ENCODE measurements at places on chromosomes 1 and 21. TPM values are rescaled to one million over a fixed set of nuclear protein-coding genes. Genes with fewer than 3 reads are reported as not detected.
A peak's percentile ranks its signal among the peaks of the same experiment; 100 is the strongest.

The WRAP73 gene
- 15.6 TPM for polyA plus RNA-seq

The LDLRAD1 gene
- polyA plus RNA-seq, result 0.51 TPM

The TMCO2 gene
- not detected for polyA plus RNA-seq

The EFNA1 gene
- 96.1 TPM for polyA plus RNA-seq

The GSTM1 gene
- 1.1 TPM for polyA plus RNA-seq

The RIMS3 gene
- polyA plus RNA-seq, result 6.9 TPM

The SPRR1B gene
- not detected for polyA plus RNA-seq

The OLIG2 gene
- polyA plus RNA-seq, result not detected

The OPTC gene
- not detected for polyA plus RNA-seq

The ATP1A4 gene
- polyA plus RNA-seq, result 0.27 TPM

DNA sequence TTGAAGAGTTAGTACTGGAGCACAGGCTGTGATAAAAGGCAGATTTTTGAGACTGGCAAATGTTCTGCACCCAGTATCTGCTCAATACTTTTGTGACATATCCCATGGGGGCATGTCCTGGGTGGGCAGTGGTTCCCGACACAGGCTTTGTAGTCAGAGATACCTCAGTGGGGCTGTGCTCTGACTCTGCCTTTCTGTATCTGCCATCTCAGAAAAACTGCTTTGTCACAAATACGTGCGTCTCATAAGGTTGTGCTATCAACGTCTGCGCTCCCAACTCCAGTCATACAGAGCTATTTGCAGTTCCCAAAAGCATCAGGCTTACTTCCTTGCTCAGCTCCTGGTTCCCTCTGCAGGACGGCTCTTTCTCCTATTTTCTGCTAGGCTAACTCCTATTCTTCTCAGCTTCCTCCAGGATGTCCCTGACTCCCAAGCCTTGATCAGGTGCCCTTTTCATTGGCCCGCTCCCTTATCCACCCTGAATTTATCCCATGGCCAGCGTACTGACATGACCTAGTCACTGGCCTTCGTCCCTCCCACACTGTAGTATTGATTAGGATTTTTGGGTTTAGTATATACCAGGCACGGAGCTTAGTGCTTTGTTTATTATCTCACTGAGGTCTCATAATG lies 12.1 kb upstream of the RAB29 start:
- no peaks in the 10 kb centered on the region for H3K36me3 ChIP-seq
- H3K4me1 ChIP-seq, result peaks cover 21% of the 10 kb centered on the region
- H3K4me3 ChIP-seq, result no peak overlapping the region
- DNase-seq, result no peak
- no peaks in the 10 kb centered on the region for H3K27me3 ChIP-seq

- no peak overlapping the region for H3K4me3 ChIP-seq
- no peak overlapping the region for H3K27ac ChIP-seq
- no peaks in the 10 kb centered on the region for H3K27me3 ChIP-seq
- no peaks in the 10 kb centered on the region for H3K36me3 ChIP-seq
Measured at GRCh38 chr1:79638382-79638781, 631.9 kb upstream of the ADGRL4 start.

DNA sequence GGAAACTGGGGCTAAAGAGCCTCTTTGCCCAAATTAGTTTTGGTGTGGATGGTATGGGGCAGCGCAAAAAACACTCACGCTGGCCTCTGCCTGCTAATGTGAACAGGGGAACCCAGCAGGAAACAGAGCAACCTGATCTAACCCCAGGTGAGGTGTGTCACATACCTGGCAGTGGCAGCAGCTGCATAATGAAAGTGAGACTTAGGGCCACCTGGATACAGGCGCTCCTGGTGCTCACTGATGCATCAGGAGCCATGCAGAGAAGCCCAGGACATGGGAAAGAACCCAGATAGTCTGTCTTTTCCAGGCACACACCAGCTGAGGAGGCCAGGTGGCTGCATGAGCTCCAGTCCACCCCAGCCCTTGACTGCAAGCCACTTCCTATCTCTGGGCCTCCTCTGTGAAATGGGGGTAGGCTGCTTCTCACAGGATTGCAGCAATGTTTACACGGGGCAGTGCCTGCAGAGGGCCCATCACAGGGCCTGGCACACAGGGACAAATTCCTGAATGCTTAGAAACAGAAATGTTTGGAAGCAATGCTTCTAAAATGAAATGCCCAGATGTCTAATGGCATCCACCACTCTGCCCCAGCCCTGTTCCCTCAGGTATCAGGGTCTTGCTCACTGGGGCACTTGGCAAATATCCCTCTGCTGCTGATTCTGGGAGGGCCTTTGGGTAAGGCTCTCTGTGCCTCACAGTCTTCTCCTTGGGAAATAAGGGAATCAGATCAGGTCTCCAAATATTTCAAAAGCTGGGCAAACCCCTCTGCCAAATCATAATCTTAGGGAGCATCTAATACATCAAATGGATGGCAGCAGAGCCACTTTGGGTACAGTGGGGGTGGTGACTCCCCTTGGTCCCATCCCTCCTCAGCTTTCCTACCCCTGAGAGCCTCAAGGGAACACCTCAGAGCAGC lies 19.9 kb downstream of the DHCR24 start:
- DNase-seq, result peak; percentile 60
- no peaks in the 10 kb centered on the region for H3K27me3 ChIP-seq
- H3K4me3 ChIP-seq, result no peak overlapping the region
- peaks cover 43% of the 10 kb centered on the region for H3K4me1 ChIP-seq
- H3K27ac ChIP-seq, result peak overlapping the region; percentile 79

- peak overlapping the region; percentile 68 for H3K4me3 ChIP-seq
- no peaks in the 10 kb centered on the region for H3K27me3 ChIP-seq
- DNase-seq, result no peak
Measured at GRCh38 chr1:35558374-35559316, 1.0 kb downstream of the NCDN start.

- no peaks in the 10 kb centered on the region for H3K27me3 ChIP-seq
- no peak overlapping the region for H3K27ac ChIP-seq
- no peak for DNase-seq
- H3K4me3 ChIP-seq, result no peak overlapping the region
- H3K4me1 ChIP-seq, result no peaks in the 10 kb centered on the region
- H3K36me3 ChIP-seq, result no peaks in the 10 kb centered on the region
Measured at GRCh38 chr1:65026235-65026634, 59.9 kb upstream of the JAK1 start.

DNA sequence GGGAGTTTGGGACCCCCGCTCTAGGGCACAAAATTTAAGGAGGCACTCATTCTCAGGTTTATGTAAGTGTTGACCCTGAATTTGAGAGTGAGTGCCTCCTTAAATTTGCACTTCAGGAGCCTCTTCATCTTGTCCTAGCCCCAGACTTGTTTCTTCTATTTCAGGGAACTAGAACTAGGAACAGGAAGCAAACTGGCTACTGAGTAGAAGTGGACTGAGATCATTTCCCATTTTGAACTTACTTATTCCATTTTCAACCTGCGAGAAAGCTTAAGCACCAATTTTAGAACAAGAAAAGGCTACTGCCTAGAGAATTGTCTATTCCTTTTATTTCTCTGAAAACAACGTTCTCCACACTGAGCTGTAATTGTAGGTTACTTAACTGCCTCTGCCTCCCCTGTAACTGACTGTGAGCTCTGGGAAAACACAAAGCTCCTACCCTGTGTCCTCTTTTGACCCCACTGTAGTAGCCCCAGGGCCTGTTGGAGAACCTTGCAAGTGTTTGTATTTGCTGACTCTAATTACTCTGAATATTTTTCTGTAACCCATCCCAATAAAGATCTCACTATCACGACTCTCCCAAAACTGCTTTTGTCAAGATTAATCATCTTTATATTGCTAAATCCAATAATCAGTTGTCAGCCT lies 2.5 kb downstream of the PPT1 start:
- no peaks in the 10 kb centered on the region for H3K27me3 ChIP-seq
- no peak overlapping the region for H3K27ac ChIP-seq
- DNase-seq, result no peak
- H3K4me1 ChIP-seq, result peaks cover 8% of the 10 kb centered on the region

DNA sequence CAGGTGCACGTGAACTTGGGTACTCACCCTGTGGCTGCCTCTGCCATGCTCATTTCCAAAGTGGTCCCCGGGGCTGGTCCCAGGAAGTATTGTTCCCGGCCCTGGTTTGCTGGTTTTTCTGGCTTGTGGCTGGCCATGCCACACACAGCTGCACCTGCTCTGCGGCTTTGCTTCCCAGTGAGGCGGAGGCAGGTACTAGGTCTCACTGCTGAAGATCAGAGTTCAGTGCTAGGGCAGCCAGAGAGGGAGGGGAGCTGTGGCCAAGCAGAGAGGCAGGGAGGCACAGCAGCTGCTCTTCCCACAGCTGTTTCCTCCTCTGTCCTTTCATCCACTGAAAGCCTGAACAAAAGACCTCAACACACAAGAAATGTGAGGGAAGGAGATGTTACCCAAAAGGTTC lies 30.5 kb downstream of the ENO1 start:
- DNase-seq, result peak; percentile 73
- H3K36me3 ChIP-seq, result no peaks in the 10 kb centered on the region
- H3K27ac ChIP-seq, result peak overlapping the region; percentile 46
- H3K4me1 ChIP-seq, result peaks cover 50% of the 10 kb centered on the region
- H3K27me3 ChIP-seq, result no peaks in the 10 kb centered on the region
- H3K4me3 ChIP-seq, result no peak overlapping the region

GRCh38 chr1:44705938-44706337 lies 25.0 kb downstream of the RNU5D-1 start:
- H3K27ac ChIP-seq, result no peak overlapping the region
- no peaks in the 10 kb centered on the region for H3K36me3 ChIP-seq
- no peak overlapping the region for H3K4me3 ChIP-seq
- DNase-seq, result no peak

DNA sequence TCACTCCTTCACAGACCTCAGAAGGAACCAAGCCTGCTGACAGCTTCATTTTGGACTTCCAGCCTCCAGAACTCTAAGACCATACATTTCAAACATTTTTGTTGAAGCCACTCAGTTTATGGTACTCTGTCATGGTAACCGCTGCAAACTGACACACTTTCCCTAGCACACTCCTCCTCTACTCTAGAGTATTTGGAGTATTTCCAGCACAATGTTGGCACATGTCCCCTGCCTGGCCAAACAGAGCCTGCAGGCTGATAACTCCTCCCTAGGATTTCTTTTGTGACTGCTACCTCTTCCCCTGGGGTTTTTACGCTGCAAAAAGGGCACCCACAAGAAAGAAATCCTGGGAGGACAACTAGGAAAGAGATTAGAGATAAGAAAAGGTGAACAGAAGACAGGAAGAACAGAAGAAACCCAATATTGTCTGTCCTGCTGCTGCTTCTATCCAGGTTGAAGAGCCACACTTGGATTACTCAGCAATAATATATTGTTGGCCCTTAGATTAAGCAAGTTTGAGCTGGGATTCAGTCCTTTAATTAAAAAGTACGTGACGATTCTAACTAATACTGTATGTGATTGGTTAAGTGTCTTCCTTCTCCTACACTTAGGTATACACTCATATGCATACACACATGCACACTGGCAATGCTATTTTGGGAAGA lies 844.1 kb downstream of the LTN1 start:
- no peaks in the 10 kb centered on the region for H3K36me3 ChIP-seq
- DNase-seq, result no peak
- no peak overlapping the region for H3K4me3 ChIP-seq

DNA sequence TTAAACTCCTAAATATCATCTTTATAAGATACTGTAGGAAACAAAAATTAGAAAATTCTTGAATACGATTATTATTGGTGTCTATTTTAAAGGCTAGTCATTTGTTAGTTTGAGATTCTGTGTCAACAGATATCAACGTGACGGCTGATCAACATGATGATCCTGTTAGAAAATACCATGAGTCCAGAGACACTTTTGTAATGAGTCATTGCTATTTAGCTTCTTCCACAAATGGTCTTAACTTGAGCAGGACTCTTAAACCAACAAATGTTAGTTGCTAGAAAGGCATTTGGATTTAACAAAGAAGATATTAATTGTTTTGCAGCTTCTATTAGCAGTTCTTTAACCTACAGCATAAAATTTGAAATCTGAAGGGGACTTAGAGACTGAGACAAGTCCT lies 131.2 kb downstream of the TGFB2 start:
- H3K4me3 ChIP-seq, result no peak overlapping the region
- no peak for DNase-seq
- H3K27me3 ChIP-seq, result no peaks in the 10 kb centered on the region

DNA sequence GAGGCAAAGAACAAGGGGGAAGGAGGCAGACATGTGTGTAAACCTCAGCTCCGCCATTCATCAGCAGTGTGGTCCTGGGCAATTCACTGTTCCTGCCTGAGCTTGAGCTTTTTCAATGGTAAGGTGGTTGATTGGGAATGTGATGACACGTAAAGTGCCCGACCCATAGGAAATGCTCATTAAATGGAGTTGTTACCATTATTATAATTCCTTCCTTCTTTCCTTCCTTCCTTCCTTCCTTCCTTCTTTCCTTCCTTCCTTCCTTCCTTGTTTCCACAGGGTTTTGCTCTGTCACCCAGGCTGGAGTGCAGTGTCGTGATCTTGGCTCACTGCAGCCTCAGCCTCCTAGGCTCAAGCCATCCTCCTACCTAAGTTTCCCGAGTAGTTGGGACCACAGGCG lies 4.3 kb downstream of the GPR37L1 start:
- H3K4me3 ChIP-seq, result no peak overlapping the region
- no peak for DNase-seq
- H3K36me3 ChIP-seq, result peaks cover 2% of the 10 kb centered on the region
